Progenitor cell of endocrine pancreas (in vitro differentiated cells): ENCODE measurements at places on chromosomes 4 and X.

GRCh38 chr4:177638871-177639270 is 196.6 kb upstream of the AGA start:
- H3K4me3 ChIP-seq: no peak overlapping the region
- H3K27ac ChIP-seq: no peak overlapping the region
- no peaks in the 10 kb centered on the region for H3K36me3 ChIP-seq
- DNase-seq: no peak
- H3K27me3 ChIP-seq: no peaks in the 10 kb centered on the region
- no peaks in the 10 kb centered on the region for H3K4me1 ChIP-seq

DNA sequence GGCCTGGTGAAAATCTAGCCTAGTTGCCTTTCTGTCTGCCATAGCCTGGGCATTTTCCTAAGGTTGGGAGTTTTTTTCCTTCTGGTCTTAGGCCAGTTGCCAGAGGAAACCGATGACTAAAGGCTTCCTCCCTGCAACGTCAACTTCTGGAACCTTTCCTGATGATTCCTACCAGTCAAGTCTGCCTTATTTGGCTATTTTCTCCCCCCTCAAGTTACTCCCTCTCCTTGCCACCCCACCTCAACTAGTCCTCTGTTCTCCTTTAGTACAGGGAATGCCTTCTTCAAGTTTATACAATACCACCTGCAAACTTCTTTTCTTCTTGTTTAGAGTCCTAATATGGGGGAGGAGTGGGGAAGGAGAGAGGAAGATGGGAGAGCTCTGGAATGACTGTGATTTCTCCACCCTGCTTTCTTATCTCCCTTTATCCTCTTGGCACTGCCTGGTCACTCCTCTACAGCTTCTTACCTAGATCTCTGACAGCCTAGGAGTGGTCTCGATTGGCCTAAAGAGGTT is 10.6 kb downstream of the MSN start:
- no peaks in the 10 kb centered on the region for H3K4me1 ChIP-seq
- H3K36me3 ChIP-seq: no peaks in the 10 kb centered on the region
- H3K27ac ChIP-seq: no peak overlapping the region

- no peak for DNase-seq
- no peak overlapping the region for H3K4me3 ChIP-seq
- H3K27me3 ChIP-seq: no peaks in the 10 kb centered on the region
- no peak overlapping the region for H3K27ac ChIP-seq
- H3K4me1 ChIP-seq: peaks cover 1% of the 10 kb centered on the region
Observed at GRCh38 chr4:114688059-114688458, 89.5 kb downstream of the UGT8 start.

- DNase-seq: no peak
- no peak overlapping the region for H3K27ac ChIP-seq
- H3K36me3 ChIP-seq: no peaks in the 10 kb centered on the region
- H3K4me3 ChIP-seq: no peak overlapping the region
- H3K4me1 ChIP-seq: no peaks in the 10 kb centered on the region
- no peaks in the 10 kb centered on the region for H3K27me3 ChIP-seq
Observed at GRCh38 chr4:18227880-18228279, 206.3 kb upstream of the LCORL start.

DNA sequence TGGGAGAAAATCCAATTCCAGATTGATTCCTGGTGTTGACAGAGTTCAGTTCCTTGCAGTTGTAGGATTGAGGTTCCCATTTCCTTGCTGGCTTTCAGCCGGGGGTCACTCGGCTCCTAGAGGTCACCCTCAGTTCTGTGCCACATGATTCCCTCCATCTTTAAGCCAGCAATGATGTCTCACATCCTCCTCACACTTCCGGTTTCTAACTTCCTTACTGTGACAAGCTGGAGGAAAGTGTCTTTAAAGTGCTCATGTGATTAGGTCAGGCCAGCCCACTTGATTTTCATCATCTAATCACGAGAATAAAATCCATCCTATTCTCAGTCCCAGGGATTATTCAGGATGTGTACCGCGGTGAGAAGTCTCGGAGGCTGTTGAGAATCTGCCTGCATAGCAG is 19.4 kb upstream of the SMIM31 start:
- no peak for DNase-seq
- H3K27me3 ChIP-seq: no peaks in the 10 kb centered on the region
- H3K36me3 ChIP-seq: no peaks in the 10 kb centered on the region
- no peak overlapping the region for H3K27ac ChIP-seq
- no peak overlapping the region for H3K4me3 ChIP-seq

DNA sequence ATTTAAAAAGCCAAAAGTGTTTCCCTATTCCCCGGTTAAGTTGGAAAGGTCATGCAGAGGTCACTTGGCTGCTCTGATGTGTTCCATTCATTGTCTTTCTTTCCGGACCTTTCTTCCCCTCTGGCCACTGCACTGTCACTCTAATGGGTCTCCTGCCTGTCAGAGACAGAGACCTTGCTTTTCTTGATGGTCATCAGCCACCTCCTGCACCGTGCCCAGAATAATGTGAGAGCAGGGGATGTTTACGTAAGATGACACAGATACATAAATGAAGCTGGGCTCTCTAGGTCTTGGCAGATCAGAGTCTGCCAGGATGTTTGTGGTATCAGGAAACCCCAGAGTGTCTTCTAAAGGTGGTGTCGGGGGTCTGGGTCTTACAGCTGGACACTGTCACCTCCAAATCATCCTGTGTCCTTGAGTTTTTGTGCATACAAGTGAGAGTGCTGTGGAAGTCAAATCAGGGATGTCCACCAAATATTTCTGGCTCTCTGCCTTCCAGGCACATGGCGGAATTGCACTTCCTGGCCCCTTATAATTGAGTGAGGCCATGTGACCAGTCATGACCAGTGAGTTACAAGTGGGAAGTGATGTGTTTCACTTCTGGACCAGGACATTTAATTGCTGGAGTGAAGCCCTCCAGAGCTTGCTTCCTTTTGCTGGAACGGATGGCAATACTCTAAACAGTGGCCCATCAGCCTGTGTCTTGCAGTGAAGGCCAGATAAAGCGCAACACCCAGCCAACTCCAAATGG is 130.6 kb upstream of the ATP6AP2 start:
- H3K27ac ChIP-seq: no peak overlapping the region
- no peaks in the 10 kb centered on the region for H3K4me1 ChIP-seq
- H3K27me3 ChIP-seq: no peaks in the 10 kb centered on the region
- no peak for DNase-seq
